IMR-90 (cell line): ENCODE measurements at places on chromosomes 16 and 17. TPM values are rescaled to one million over a fixed set of nuclear protein-coding genes. Genes with fewer than 3 reads are reported as not detected.
A peak's percentile ranks its signal among the peaks of the same experiment; 100 is the strongest.

GRCh38 chr17:17730250-17730935 is 49.1 kb downstream of the RAI1 start:
- DNase-seq = no peak

GRCh38 chr16:27558932-27559331 is 9.0 kb downstream of the KATNIP start:
- DNase-seq = no peak

The ASB16 gene
- 0.05 and 0.06 TPM in 2 replicates for polyA plus RNA-seq

- no peak for DNase-seq
Measured at GRCh38 chr17:13989138-13989537, 80.2 kb upstream of the COX10 start.

DNA sequence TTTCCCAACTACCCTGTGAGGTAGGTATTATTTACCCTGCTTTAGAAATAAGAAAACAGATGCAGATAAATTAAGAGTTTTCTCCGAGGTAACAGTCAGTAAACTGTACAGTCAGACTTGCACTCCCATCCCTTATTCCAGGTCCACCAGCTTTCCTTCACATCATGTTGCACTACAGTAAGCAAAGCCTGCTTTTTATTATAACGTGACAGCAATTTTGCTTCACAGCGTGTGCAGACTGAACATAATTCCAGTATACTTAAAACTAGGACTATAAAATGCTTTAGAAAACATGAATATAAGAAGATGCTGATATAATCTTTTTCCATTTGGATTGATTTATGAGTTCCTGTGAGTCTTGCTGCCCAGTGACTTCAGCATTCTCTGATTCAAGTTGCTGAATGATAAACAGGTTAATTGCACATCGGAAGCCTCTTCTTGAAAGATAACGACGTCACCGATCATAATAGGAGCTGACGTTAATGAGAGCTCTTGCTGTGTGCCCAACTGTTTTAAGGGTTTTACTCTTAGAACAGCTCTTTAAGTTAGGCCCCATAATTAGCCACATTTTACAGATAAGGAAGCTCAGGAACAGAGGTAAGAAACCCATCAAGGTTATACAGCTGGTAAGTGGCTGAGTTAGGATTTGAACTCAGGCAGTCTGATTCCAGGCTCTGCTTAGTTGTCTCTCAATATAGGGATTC is 1.4 kb downstream of the LIG3 start:
- peak; percentile 47 for DNase-seq

DNA sequence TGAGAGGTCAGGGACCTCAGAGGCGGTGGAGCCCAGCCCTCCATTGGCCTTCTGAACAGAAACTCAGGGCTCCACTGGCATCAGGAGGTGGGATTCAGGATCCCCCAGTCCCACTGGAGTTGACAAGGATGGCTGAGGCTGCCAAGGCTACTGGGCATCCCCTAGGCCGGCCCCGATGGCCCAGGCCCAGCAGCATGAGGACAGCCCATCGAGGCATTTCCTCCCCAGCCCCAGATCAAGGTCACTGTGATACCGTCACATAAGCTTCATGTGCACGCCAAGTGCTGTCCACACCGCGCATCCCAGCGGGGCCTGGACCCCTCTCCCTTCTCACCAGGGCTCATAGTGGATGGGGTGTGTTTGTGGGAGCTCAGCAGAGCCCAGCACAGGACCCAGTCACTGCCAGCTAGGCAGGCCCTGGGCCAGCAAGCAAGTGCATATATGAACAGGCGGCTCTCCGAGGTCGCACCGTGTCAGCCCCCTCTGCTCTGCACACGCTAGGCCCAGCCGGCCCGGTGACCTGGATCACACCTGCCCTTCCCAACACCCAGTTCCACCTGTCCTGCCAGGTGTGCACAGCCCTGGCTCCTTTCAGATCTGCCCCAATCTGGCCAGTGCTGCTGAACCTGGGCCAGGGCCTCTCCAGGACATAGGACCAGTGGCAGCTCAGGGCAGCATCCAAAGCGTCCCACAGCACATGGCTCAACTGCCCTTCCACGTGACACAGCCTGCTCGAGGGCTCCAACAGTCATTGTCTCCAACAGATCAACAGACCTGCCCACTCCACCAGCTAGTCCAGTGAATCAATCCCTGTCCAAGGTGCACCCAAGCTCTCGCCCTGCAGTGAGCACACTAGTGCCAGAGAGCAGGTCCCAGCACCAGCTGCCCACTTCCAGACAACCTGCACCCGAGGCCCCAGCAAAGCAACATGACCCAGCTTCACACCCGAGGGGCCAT is 32.8 kb upstream of the RASD1 start:
- DNase-seq = no peak

GRCh38 chr17:42065201-42065600 is 14.8 kb upstream of the C17orf113 start:
- DNase-seq = no peak

The PIK3R5 gene
- polyA plus RNA-seq = not detected in 2 replicates

The MRPL10 gene
- 57.7 and 61.8 TPM in 2 replicates for polyA plus RNA-seq

- DNase-seq = peak; percentile 42
Measured at GRCh38 chr17:64491034-64491860, 5.6 kb downstream of the POLG2 start.

- no peak for DNase-seq
Measured at GRCh38 chr17:77856551-77857305, 101.8 kb upstream of the TNRC6C start.
